ENCODE measurements at places on chromosomes 2 and 18.

DNA sequence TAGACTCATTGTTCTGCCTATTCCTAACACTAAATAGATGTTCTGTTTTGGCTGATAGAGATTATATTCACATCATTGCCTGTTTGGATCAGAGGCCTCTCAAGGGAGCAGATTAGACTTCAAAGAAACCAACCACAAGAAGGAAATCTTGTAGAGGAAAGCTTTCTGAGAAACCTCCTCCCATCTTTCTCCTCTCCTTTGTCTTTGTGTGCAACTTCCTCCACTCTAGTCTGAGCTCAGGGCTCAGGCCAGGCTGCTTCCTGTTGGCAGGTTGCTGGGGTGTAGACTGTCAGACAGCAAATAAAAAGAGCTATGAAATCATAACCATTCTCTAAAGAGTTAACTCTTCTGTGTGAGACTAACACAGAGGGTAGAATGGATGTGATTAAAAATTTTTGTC lies 113.0 kb downstream of the TGFA start:
- DNase-seq = no peak

DNA sequence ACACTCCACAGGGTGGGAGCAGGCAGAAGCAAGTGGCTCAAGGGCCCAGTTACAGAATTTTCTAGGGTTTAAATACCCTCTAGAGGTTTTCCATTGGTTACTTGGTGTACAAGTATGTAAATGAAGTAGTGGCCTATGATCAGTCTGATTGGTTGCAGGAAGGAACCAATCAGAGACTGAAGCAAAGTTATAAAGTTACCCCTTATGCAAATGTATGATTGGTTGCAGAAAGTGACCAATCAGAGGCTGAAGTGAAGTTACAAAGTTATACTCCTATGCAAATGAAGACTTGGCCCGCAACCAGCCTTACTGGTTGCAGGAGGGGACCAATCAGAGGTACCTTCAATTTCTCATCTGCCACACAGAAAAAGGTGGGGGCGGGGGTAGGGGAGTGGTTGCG lies 154.6 kb downstream of the INO80D start:
- DNase-seq = no peak

- DNase-seq = no peak
Observed at GRCh38 chr2:179744401-179744800, 117.0 kb downstream of the ZNF385B start.

DNA sequence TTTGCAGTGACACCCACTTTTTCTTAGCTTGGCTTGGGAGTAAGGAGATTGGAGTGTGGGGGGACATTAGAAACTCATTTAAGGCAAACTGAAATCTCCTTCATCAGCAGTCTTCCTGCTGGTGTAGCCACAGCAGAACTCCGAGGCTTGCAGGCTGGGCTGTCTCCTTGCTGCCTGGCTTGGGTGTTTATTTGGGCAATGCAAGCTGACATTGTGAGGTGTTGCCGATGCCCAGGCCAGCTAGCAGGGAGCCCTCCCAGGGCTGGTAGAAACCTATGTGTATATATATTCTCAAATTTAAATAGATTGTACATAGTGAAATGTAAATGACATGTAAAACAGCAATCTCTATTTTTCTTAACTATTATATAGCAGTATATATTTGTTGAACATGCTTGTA lies 11.8 kb downstream of the GDF7 start:
- no peak for DNase-seq

DNA sequence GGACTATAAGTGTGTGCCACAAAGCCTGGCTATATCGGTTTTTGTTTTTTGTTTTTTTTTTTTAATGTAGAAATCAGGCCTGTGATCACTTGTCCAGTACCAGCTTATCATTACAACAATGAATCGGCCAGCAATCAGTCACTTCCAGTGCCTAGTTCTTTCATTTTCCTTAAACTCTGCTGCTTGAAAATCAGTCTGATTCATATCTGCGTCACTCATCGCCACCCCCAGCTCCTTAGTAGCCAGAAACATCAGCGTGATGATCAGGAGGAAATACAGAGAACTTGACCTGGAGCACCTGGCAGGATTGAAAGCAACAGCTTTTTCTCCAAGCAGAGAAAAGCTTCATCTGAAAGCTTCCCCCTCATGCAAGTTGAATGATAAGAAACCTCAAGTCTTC lies 75.4 kb downstream of the SPTBN1 start:
- no peak for DNase-seq

DNA sequence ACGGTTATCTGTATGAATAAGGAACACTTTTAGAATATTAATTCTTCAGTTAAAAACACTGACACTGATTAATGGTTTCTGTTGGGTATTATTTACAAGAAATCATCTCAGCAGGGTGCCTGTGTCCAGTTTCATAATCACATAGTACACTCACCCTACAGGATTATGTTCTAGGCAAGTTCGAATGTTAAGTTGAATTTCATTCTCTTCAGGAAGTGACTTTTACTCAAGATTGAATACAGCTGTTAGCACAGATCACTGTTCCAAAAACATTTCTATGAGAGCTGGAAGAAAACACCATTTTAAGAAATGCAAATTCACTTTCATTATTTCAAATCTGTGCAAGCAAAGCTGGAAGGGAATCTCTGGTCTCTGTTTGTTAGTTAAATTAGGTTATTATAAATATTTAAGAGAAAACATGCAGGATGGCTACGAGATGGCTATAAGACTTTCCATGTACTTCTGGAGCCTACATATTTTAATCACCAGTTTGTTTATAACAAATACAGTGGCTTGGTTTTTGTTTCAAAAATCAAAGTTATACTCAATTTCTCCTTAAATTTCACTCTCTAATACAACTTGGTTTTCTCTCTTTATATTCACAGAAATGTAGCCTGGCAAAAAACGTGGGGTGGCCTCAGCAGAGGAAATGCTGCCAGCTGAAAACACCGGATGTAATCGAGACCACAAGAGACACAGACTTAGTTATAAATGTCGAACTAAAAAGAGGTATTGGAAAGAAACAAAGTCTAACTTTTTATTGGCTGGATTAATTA lies 65.8 kb downstream of the RBMS1 start:
- no peak for DNase-seq

DNA sequence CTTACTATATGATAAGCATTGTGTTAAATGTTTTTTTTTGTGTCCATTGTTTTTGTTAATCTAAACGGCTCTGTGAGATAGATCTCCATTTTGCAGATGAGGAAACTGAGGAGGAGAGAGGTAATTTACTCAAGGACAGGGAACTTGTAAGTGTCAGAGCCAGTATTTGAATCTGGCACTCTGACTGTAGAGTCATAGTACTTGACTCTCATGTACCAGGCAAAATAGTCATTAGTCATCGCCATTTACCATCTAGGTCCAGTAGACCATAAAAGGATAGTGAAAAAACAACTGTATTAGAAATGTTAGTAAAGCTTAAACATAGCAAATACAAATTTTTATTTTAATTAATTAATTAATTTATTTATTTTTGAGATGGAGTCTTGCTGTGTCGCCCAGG lies 4.8 kb downstream of the PSMD14 start:
- no peak for DNase-seq

GRCh38 chr2:223797037-223797436 lies 40.3 kb downstream of the AP1S3 start:
- no peak for DNase-seq

GRCh38 chr2:240915526-240916341 lies 9.6 kb downstream of the CROCC2 start:
- no peak for DNase-seq
